ENCODE measurements at places on chromosomes 16 and 17.

DNA sequence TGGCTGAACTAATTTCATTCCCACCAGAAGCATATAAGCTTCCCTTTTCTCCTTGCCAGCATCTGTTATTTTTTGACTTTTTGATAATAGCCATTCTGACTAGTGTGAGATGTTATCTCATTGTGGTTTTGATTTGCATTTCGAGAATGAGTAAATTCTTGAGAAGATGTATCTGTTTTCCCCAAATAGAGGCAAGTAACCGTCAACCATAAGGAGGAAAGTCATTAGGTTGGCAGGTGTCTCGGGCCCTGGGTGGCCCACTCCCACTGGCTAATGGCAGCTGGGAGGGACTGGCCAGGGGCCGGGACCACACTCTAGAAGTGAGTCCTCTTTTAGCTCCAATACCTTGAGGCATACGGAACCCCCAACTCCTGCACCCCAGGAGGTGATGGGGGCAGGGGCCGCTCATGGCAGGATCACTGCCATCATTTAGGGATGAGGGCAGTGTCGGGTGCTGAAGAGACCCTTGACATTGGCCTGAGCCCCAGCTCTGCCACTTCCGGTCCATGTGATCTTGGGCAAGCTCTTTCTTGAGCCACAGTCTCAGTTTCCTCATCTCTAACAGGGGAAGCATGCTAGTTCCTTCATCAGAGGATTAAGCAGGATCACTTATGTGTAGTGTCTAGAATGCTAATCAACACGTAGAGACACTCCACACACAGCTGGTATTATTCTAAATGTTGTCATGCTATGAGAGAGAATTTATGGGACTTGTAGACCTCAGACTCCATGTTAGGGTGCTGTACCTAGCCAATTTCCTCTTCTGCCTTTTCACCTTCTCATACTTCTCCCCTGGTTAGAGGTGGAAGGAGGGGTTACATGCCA, 44.3 kb downstream of the RGS9 start:
- peak; percentile 89 for DNase-seq

DNA sequence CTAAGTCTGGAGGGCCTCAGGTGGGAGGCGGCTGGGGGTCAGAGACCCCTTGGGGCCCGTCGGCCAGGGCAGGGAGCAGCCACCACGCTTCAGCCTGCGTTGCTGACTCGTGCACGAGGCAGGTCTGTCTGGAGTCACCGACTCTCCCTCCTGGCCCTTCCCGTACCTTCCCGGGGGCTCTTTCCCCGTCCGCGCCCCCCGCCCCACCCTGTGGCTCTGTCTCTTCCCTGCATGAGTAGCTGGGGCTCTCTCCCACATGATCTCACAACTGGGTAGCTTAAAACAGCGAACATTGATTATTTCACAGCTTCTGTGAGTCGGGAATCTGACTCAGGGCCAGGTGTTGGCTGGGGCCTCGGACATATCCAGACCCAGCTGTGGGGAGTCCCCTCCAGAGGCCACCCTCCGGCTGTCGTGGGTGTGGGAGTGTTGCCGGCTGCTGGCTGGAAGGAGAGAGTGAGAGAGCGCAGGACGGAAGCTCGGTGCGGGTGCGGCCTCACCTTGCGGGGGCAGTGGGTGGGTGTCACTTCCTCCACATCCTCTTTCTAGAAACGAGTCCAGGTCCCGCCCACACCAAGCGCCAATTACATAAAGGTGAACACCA, 17.3 kb downstream of the BAHCC1 start:
- peak; percentile 69 for DNase-seq

- DNase-seq = no peak
Observed at GRCh38 chr17:17701658-17702057, 20.4 kb downstream of the RAI1 start.

DNA sequence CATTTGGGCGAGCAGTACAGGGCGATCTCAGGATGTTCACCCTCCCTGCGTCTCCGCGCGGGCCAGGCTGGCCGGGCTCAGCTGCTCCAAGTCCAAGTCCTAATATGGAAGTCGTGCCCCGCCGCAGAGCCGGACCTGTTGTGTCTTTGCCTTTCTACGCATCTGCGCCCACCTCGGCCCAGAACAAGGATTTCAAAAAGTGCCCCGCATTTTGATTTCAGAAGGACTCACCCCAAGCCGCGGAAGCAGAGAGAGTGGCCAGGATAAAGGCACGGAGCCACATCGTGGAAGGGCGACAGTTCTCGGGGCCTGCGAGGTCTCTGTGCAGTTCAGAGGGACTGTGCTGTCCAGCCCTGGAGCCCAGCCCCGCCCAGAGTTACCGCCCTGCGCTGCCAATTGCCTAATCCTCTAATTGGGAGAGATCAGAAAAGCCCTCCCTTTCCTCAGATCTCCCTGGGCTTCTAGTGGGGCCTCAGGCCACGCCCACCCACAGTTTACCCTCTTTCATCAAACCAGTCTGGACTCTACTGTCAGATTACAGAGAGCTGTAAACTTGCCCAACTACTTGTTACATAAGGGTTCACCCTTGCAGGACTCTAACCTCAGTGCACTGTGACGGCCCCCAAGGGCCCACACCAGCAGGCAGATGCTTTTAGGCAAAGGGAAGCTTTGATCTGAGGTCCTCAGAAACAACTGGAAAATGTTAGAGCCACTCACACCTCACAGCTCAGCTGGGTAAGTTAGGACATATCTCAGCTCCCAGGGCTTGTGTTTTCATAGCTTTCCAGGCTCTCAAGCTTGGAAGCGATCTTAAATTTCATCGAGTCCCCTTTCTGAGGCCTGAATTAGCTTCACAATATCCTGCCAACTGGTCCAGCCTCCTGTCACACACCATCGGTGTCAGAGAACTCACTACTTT, at the start of gene CES1:
CES1 (minus strand) TSS at position 324 of the 919 bp plus-strand sequence; CDS start at position 283, 41 bp downstream.
- no peak for DNase-seq

- DNase-seq = no peak
Observed at GRCh38 chr17:41535764-41536481, 7.8 kb upstream of the KRT19 start.
